ENCODE measurements at places on chromosomes 3 and 15.

- no peak for DNase-seq
Measured at GRCh38 chr3:108118038-108118768, 27.4 kb upstream of the CD47 start.

- DNase-seq = no peak
Measured at GRCh38 chr3:120113128-120114116, 19.2 kb upstream of the GSK3B start.

DNA sequence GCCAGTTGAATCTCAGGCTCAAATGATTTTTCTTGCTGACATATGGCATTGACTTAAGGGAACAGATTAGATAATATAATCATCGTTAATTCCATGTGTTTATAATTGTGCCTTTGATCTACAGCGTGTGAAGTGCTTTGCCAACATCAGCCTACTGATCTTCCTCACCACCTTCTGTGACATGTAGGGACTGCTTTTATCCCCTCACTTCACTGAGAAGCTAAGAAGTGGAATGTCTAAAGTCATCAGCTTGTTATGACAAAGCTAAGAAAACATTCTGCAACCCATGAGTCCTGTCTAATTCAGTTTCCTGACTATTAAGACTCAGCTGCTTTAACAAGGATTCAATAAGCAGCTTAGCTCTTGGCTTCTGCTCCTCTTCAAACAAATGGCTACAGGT is 106.0 kb downstream of the MYH15 start:
- no peak for DNase-seq

GRCh38 chr3:175598740-175599139 is 739.6 kb downstream of the NAALADL2 start:
- DNase-seq = no peak

- no peak for DNase-seq
Measured at GRCh38 chr3:141764465-141764864, 1.3 kb downstream of the GRK7 start.

DNA sequence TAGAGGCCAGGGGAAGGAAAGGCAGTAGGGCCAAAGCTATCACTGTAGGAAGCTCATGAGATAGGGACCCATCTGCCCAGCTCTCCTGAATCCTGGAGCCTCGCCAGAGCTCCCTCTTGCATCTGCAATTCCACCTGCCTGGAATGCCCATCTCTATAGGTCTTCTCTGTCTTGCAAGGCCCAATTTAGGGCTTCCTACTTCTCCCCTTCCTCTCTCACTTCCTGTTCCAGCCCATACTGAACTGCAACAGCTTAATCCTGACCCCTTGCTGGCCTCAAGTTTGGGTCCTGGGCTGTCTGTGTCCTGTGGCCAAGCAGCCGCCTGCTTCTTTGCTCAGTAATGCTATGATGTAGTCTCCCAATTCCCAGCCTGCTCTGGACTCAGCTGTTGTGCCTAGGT is 3.6 kb upstream of the PTPN23 start:
- no peak for DNase-seq

DNA sequence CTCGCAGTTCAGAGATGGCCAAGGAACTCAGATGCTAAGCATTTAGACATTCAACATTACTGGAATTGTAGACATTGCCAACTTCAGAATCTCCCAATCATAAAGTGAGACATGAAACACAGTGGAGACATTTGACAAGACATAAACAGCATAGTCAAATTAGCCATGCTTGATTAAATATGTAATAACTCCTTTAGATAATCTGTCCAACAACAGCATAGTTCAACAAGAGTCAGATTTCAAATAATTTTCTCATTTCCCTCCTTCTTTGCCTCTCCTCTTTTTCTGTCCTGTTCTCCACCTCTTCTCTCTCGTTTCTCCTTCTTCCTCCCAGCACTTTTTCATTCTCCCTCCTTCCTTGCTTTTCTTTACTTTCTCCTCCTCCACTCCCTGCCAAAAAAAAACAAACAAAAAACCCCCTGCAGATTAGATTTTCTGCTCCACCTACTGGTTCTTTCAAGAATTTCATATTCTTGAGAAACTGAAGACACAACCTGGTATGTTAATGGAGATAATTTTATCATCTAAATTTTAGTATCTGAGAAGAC is 20.2 kb downstream of the CPOX start:
- no peak for DNase-seq

DNA sequence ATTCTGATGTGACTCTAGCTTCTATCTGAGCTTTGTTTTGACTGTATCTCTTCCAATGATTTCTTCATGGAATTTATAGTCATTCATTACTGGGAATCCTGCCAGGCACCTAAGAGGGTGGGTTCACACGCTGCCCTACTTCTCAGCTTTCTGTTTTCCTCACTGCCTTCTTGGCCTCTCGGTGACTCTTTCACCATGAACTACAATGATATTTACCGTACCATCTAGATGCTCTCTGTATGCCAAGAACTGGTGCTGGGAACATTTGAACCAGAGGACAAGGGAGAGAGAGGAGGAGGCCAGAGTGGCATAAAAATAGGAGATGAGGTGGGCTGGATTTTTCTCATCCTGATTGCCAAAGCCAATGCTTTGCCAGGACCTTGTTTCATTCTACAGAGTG is 280.0 kb upstream of the P2RY1 start:
- DNase-seq = no peak

GRCh38 chr3:126166009-126166408 is 14.4 kb downstream of the ALDH1L1 start:
- no peak for DNase-seq

GRCh38 chr3:147391781-147392624 is 14.3 kb downstream of the ZIC4 start:
- DNase-seq = no peak

GRCh38 chr15:88073391-88073691 is 183.2 kb downstream of the NTRK3 start:
- no peak for DNase-seq

GRCh38 chr15:95142531-95142930 is 911.2 kb downstream of the MCTP2 start:
- DNase-seq = no peak

DNA sequence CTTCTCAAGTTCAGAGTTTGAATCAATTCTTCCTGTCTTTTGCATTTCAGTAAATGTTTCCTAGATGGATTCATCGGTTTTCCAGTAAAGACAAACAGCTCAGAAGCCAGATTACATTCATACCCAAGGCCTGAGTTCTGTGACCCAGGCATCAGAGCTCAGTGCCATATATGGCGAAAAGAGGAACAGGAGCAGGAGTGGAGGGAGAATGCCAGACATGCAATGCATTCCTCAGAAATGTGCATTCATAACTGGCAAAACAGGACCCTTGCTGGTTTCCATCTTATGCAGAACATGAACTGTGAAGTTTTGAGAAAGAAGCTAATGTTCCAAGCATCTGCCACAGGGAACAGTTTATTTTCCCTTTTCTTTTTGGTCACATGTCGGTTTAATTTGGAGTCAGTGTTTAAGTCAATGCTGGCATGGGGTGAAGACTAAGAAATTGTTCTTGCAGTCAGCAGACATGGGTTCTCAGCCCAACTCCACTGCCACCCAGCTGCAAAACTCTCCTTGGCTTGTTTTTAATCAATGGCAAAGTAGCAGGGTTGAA is 116.5 kb downstream of the LPP start:
- DNase-seq = no peak

- no peak for DNase-seq
Measured at GRCh38 chr3:152937234-152937633, 102.3 kb downstream of the P2RY1 start.

DNA sequence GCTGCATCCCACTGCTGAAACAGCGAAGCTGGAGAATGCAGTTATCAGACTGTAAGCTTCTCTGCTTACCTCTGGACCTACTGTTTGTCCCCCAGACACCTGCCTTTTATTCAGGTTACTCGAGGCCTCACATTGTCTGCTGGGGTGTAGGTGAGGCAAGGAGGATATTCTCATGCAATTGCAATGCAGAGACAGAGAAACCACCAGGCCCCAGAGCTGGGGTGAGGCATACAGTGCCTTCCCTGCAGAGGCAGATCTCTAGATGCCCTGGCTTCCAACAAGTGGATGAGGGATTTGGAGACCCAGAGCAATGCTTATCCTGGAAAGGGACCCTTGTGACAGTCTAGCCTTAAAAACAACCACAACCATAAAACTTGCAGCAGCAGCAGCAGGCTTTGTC is 263.4 kb upstream of the ST8SIA2 start:
- no peak for DNase-seq

- no peak for DNase-seq
Measured at GRCh38 chr3:114615523-114616085, 321.8 kb downstream of the TIGIT start.

- DNase-seq = no peak
Measured at GRCh38 chr3:15294929-15295328, 37.5 kb downstream of the SH3BP5 start.

DNA sequence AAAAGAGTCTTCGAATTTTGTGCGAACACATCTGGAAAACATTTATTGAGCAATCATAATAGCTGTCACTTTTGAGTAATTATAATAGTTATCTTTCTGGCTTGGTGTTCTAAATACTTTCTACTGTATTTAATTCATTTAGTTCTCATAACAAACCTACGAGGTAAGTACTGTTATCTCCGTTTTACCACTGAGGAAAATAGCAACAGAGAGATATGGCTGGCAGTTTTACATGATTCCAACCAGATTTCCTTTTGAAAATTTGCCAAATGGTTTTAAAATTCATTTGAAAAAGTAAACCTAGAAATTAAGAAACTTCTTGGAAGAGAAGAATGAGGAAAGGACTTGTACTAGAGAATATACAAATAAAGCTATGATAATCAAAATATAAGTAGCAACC is 37.3 kb upstream of the MGA start:
- no peak for DNase-seq

- no peak for DNase-seq
Measured at GRCh38 chr15:71599418-71600151, 210.8 kb upstream of the NR2E3 start.

DNA sequence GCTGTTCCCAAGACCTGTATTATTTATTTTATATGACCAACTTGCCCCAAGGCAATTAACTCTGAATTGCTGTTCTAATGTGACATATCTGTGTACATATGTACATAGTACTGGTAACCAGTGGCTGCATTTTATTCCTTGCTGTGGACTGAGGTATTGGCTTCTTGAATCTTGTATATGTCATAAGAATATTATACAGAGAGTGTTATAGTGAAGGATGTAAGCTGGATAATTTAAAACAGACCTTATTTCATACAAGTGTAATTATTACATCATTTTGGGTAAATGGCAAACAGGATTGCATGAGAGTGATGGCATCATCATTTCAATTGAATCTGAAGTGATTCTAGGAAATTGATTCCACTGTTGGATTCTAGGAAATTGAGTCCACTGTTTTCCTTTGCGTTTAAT is 32.9 kb downstream of the B3GALNT1 start:
- DNase-seq = no peak

DNA sequence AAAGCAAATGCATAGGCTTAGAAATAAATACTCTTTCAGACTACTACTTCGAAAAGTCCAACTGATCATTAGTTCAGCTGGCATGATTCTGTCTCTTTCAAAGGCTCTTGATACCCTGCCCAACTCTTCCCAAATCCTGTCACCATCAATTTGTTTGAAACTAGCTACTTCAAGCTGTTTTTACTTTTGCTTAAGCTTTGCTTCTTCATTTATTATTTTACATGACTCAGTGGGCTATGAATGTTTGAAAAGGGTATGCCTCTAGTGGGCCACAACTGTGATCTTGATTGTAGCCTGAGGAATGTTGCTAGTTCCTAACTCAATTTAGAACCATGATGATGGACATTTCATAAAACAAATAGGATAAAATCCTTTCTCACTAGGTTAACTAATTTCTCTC is 340.8 kb downstream of the NAALADL2 start:
- DNase-seq = no peak

- DNase-seq = no peak
Measured at GRCh38 chr3:41419809-41420208, 220.5 kb downstream of the CTNNB1 start.

DNA sequence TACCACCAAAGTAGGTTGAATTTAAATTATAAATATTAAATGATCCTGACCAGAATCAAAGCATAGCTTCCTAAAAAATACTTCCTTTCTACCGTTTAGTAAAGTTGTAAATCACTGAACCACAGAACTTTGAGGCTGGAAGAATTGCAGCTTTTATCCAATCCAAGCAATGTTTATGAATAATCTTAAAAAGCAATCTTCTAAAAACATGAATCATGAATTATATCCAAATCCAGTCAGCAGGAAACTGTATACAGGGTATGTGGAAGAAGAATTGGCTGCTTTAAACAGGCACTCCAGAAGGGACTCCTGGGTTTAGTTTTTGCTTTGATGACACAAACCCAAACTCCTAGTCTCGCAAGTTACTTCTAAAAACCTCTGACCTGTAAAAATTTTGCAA is 30.2 kb downstream of the HEG1 start:
- no peak for DNase-seq

GRCh38 chr3:79018265-79018664 is 749.5 kb downstream of the ROBO1 start:
- peak; percentile 32 for DNase-seq

DNA sequence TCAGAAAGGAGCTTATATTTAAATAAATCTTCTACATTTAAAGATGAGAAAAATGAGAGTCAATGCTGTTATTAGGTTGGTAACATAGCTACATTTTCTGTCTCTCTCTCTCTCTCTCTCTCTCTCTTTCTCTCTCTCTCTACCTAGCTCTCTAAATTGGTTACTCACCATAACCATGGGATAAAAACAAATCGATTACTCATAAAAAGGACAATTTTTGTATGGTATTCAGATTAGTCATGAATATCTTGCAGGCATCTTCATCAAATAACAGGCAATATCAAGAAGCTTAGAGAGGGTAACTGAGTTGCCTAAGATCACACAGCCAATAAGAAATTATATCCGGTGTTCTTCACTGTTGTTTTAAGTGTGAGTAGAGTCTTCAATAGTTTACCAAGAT is 81.8 kb upstream of the ALCAM start:
- no peak for DNase-seq

- DNase-seq = no peak
Measured at GRCh38 chr3:194503081-194503531, 16.3 kb upstream of the ATP13A3 start.

DNA sequence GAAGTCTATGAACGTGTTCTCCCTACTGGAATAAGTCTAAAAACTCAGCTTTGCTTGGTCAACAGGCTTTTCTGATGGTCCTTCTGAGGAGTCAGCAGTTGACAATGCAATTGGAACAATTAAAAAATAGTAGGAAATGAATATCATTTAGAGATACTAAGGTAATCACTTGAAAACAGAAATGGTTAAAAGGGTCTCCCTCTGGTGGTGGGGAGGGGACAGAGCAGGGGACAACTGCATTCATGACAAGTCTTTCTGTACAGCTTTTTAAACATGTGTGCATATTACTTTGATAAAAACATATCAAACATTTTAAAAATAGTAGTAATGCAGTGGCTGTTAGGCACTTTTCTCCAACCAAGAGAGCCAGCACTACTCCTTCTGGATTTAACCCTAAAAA is 119.9 kb upstream of the FHIT start:
- DNase-seq = no peak

DNA sequence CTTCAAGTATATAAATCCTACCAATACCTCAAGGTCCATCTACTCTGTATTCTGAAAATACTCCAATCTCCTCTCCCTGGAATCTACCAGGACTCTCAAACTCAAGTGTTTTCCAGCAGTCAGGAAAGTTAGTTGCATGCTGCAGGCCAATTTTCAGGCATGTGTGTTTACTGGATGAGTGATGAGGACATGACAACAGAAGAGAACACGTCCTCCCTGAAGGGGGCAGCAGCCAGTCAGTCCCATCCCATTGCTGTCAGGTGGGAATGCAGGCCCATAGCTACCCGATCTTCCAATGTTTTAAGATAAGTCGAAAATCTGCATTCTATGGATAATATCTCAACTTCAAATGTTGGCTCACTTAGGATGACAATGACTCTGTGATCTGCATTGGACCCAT is 496.2 kb downstream of the FHIT start:
- DNase-seq = no peak

- DNase-seq = no peak
Measured at GRCh38 chr15:80609512-80609946, 85.6 kb upstream of the ABHD17C start.
